ENCODE measurements at places on chromosomes 11 and 22. TPM values are rescaled to one million over a fixed set of nuclear protein-coding genes. Genes with fewer than 3 reads are reported as not detected.

RAD9A gene
- total RNA-seq: 26.5 TPM

FGF4 gene
- total RNA-seq: not detected

RGL4 gene
- not detected for total RNA-seq

CHST1 gene
- 1.1 TPM for total RNA-seq

ADAMTS8 gene
- total RNA-seq: 0.49 TPM

ANO9 gene
- total RNA-seq: 1.2 TPM

TYMP gene
- 19.4 TPM for total RNA-seq

SMIM35 gene
- total RNA-seq: not detected

OR4C3 gene
- not detected for total RNA-seq

MOGAT2 gene
- total RNA-seq: not detected

CASP12 gene
- not detected for total RNA-seq

GAL3ST1 gene
- 8.6 TPM for total RNA-seq

CD3E gene
- not detected for total RNA-seq

OR2AG2 gene
- not detected for total RNA-seq

HBG1 gene
- not detected for total RNA-seq

WBP2NL gene
- total RNA-seq: not detected

KCNJ5 gene
- not detected for total RNA-seq

HYLS1 gene
- total RNA-seq: 15.7 TPM

TREH gene
- total RNA-seq: not detected

KRTAP5-9 gene
- total RNA-seq: not detected

UCP2 gene
- total RNA-seq: 84.6 TPM

CALCA gene
- total RNA-seq: 0.09 TPM

NDUFC2 gene
- total RNA-seq: 234 TPM

RASL10A gene
- not detected for total RNA-seq

ME3 gene
- total RNA-seq: 18.7 TPM

PAX6 gene
- total RNA-seq: 0.90 TPM

Data from A549 treated with RU486 at 1 μM for 4 hours (cell line).